ENCODE measurements at places on chromosomes 2 and 18.

- DNase-seq: no peak
Measured at GRCh38 chr18:477565-477964, 22.9 kb downstream of the COLEC12 start.

- DNase-seq: no peak
Measured at GRCh38 chr2:238925281-238925680, 77.4 kb downstream of the TWIST2 start.

GRCh38 chr2:9334761-9335160 lies 88.6 kb downstream of the ITGB1BP1 start:
- no peak for DNase-seq

DNA sequence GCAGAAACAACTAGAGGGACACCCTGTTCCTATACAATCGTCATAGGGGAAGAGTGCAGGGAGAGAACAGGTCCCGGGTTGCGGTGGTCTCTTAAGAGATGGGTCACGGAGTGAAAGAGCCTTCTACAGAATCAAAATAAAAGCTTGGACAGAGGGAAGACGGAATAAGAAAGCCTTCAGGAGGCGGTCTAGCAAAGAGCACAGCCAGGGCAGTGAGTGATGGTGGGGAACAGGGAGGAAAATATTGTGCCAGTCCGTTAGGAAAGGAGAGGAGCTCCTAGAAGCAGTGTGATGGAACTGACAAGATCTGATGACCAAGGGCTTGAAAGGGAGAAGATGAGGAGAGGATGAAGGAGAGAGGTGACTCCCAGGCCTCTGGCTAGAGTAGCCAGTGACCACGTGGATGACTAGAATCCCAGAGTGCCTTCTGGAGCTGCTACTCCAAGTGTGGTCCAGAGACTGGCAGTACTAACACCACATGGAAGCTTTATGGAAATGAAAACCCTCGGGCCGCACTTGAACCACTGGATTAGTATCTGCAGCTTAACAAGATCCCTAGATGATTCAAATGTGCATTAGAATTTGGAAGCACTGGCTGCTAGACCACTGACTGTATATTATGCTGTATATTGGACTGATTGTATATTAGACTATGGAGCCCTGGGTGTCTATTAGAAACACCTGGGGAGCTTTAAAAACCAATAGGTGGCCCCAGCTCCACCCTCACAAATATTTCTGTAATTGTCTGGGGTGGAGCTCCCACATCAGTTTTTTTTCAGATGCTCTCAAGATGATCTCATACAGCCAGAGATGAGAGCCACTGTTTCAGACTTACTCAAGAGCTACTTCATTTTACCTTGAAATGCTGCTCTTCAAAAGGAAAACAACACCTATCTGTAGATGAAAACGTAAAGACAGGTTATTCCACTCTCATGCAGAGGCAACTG lies 1.1 kb upstream of the EVA1A start:
- DNase-seq: no peak

- no peak for DNase-seq
Measured at GRCh38 chr2:196954001-196954400, 27.5 kb upstream of the PGAP1 start.

- no peak for DNase-seq
Measured at GRCh38 chr2:6986301-6986911, 69.2 kb downstream of the RNF144A start.

DNA sequence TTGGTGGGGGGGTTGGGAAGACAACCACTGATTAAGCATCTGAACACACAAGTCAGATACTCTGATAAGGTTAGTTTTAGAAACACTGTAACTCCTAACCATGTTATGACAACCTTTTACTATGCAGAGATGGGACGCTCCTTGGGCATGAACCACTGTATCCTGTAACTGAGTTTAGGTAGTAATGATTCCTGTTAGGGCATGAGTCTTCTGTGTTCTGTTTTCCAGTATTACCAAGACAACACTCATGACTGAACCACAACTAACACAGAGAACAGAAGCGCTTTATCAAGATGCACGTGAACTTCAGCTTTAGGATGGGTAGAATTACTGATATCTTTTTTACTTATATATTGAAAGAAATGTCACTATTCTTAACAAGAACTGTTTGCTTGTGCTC lies 14.1 kb upstream of the CREB1 start:
- DNase-seq: no peak

DNA sequence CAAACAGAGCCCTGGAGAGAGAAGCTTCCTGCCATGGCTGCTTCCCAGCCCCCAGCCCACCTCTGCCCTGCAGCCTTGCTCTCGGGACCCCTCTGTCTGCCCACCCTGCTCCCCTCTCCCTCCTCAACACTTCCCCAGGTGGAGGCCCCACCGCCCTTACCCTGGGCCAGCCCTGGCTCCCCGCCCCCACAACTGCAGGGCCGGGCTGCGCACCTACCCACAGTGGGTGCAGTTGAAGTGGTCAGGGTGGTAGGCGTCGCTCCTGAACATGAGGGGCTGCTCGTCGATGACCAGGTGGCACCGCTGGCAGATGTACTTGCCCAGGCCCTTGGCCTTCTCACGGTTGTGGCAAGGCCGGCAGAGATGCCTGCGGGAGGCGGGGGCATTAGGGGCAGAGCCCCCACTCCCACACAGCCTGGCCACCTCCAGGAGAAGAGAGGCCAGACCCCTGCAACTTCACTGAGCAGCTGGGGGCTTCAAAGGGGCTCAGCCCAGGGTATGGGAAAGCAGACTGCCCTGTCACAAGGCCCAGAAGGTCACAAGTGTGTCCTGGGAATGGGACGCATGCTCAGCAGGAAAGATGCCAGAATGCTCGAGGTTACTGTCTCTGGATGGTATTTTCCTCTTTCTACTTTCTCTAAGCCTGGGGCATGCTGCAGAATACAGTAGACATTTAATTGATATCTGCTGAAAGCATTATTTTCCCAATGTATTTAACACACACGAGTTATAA lies 3.1 kb upstream of the GPR17 start:
- DNase-seq: no peak

DNA sequence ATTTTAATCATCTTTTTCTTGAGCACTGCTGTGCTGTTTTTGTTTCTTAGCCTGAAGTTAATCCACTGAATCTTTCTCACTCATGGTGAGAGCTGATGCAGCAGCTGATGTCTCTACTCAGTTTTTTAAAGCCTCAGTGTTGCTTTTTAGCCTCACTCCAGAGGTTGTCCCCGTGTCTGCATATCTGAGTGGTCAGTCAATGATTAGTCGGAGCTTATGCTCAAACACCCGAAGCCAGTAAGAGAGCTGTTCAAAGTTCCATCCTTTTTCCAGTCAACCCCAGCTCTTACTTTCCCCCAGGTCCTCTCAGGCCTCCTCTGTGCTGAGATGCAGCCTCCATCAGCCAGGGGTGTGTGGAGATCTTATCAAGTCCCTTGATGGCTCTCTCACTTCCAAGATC lies 81.1 kb downstream of the MBOAT2 start:
- no peak for DNase-seq

DNA sequence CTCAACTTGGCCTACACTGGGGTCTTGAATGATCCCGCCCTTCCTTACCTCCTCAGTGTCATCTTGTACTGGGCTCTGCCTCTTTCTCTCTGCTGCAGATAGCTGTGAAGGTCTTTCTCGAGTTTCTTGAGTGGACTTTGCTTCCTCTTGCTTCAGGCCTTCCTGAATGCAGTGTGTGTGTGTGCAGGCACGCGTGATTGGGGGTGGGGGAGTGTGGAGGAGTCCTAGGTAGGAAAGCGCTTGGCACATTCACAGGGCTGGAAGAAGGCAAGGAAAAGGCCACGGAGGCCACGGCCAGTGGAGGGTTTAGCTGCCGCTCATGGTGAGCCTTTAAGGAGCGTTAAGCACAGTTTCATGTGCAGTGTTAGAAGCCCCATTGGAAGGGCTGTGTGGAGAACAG lies 5.5 kb downstream of the RALB start:
- no peak for DNase-seq

- DNase-seq: no peak
Measured at GRCh38 chr2:119489232-119489952, 34.9 kb downstream of the SCTR start.

- no peak for DNase-seq
Measured at GRCh38 chr2:234203135-234203984, 152.9 kb downstream of the SPP2 start.

DNA sequence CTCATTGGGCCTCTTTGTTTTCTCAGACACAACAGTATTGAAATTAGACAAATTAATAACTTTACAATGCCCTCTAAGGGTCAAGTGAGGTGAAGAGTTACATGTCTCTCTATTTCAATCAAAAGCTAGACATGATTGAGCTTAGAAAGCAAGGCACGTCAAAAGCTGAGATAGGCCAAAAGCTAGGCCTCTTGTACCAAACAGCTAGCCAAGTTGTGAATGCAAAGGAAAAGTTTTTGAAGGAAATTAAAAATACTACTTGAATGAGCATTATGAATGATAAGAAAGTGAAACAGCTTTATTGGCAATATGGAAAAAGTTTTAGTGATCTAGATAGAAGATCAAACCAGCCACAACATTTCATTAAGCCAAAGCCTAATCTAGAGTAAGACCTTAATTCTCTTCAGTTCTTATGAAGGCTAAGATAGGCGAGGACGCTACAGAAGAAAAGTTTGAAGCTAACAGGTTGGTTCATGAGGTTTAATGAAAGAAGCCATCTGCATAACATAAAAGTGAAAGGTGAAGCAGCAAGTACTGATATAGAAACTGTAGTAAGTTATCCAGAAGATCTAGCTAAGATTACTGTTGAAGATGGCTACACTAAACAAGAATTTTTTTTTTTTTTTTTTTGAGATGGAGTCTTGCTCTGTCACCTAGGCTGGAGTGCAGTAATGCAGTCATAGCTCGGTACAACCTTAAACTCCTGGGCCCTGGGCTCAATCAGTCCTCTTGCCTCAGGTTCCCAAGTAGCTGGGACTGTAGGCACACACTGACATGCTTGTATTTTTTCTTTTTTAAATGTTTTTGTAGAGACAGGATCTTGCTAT lies 65.5 kb downstream of the FAM117B start:
- no peak for DNase-seq

DNA sequence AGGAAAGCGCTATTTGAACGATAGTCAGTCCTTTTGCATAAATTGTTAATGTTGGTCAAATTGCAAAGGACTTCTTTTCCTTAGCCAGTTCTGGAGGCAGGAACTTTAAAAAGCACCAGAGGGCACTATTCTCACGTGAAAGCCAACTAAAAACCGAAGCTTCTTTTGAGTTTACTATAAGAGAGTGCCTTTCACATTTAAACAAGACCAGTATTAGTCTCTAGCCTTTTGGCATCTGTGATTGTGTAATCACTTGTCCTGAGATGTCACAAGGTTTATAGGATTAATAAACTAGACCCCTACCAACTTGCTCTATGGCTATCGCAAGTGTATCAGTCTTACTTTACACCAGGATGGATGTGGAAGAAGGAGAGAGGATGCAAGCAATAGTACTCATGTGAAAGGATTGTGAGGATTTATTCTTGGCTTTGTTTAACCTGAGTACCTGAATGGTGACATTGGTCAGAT lies 14.4 kb upstream of the STAT4 start:
- DNase-seq: no peak

- DNase-seq: no peak
Measured at GRCh38 chr2:239736358-239737143, 288.6 kb downstream of the NDUFA10 start.

- no peak for DNase-seq
Measured at GRCh38 chr2:41943159-41943558, 104.7 kb upstream of the PKDCC start.

DNA sequence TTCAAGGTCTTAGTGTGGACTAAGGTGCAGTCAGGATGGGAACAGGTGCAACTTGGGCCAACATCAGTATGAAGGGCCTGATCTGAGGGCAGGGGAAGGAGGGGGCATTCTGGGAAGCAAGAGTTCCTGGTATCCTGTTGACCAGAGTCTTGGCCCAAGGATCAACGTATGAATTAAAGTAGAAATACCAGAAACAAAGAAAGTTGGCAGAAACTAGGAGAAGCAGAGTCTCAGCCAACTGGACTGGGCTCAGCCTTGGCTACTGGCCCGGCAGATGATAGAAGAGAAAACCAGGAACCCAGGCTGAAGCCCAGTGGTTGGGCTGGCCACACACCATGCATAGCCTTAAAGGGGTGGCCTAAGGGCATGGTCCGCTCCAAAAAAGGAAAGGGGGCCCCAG lies 2.3 kb downstream of the CETN1 start:
- no peak for DNase-seq

Measured in activated CD4-positive, alpha-beta T cell treated with anti-CD3 and anti-CD28 coated beads for 24 hours (primary cell).